Activated T-cell treated with anti-CD3 and anti-CD28 coated beads, Interleukin-2, amount 50 U/mL, for 72 hours (primary cell): ENCODE measurements at places on chromosomes 1 and 21. TPM values are rescaled to one million over a fixed set of nuclear protein-coding genes. Genes with fewer than 3 reads are reported as not detected.

The DYRK3 gene
- total RNA-seq: 8.7 TPM

The EPHA10 gene
- total RNA-seq: 1.00 TPM

DNA sequence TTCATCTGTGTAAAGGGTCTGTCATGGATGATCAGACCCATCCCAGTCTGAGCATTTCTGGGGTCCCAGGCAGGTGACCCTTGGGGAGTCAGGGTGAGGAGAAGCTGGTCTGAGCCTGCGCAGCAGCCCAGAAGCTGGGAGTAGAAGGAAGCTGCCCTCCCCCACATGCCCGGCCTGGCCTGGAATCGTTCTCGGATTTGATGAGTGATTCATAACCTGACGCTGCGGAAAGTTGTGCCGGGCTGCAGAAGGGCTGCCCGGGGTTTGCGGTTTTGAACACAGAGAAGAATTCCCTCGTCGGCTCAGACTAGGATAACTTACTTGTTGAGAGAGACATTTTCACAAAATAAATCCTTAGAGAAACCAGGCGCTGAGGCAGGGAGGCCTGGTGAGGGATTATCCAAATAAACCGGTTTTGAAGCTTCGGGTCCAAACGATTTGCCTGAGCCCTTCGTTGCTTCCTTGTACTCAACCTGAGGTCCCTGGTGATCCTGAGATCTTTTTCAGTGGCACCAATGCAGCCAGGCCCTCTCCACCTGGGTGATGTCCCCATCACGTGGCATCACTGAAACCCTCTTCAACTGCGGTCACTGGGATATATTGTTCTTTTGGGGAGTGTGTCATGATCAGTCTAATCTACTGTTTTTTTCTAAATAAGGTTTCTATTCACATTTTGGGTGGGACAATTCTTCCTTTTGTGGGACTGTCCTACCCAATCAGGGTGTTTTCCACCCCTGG, 29.2 kb downstream of the EPHB2 start:
- H3K27ac ChIP-seq: no peak overlapping the region
- no peak for DNase-seq
- H3K27me3 ChIP-seq: peaks cover 12% of the 10 kb centered on the region
- no peaks in the 10 kb centered on the region for H3K36me3 ChIP-seq
- no peaks in the 10 kb centered on the region for H3K4me1 ChIP-seq

- H3K4me3 ChIP-seq: peak overlapping the region; percentile 100
- H3K36me3 ChIP-seq: peaks cover 6% of the 10 kb centered on the region
- no peaks in the 10 kb centered on the region for H3K27me3 ChIP-seq
- DNase-seq: peak; percentile 59
- peak overlapping the region; percentile 100 for H3K27ac ChIP-seq
Measured at GRCh38 chr21:34886240-34887104, 162.6 kb downstream of the RUNX1 start.
